ENCODE measurements at places on chromosomes 1 and 21. TPM values are rescaled to one million over a fixed set of nuclear protein-coding genes. Genes with fewer than 3 reads are reported as not detected.
A peak's percentile ranks its signal among the peaks of the same experiment; 100 is the strongest.

FNDC10 gene
- total RNA-seq: 2.5 TPM

ECM1 gene
- 0.42 TPM for total RNA-seq

DNA sequence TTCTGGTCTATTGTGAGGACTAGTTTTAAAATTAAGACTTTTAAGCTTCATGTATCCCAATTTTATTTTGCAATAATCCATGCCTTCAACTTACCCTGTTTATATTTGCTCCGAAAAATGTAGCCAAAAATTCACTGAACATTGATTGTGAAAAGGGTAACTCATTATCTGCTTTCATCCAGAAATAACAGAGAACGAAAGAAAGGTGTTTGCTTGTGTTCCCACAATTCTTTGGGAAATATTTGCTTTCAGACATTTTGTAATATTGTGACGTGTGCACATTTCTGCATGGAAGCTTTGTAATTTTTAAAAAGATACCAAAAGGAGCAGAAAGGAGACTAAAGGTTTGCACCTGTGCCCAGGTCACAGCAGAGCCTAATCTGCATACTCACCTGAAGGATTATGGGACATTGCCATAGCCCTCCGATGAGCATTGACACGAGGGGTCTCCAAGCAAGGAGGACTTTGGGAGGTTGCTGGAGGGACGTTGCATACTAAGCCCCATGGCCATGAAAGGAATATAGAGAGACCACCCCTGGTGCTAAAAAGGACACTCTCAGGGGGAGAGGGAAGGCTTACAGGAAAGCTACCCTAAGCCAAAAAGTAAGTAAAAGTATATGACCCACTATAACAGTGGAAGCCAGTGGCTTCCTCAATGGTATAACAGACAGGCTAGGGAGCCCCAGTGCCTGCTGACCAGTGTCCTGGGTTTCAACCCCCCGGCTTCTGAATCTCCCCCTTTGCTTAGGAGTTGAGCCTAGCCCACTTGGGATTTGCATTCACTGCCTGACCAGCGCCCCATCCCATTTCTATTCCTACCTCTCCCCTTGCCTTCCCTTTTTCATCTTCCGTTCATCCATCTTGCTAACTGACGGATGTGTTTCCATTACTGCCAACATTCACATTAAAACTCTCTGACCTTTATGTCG is 148.6 kb upstream of the ZC3H12A start:
- H3K27me3 ChIP-seq: peaks cover 1% of the 10 kb centered on the region
- DNase-seq: no peak
- H3K4me1 ChIP-seq: no peaks in the 10 kb centered on the region
- H3K27ac ChIP-seq: no peak overlapping the region

DNA sequence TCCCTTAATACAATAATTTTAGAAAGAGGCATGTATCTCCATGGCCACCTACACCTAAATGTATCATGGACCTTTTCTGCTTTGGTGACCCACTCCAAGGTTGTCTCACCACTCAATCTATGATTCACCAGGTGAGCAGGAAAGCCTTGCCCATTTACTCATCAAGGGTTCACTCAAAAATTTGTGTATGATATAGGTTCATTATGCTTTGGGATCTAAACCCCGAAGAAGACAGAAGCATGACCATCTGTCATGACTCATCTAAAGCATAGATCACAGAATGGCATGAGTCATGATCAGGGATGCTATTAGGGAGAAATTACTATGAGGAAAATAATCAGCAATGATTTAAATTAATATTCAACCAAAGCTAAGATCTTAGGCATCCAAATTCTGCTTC is 38.5 kb downstream of the PYHIN1 start:
- no peaks in the 10 kb centered on the region for H3K36me3 ChIP-seq
- no peak overlapping the region for H3K4me3 ChIP-seq
- no peaks in the 10 kb centered on the region for H3K4me1 ChIP-seq

GRCh38 chr1:12276225-12276624 is 46.4 kb downstream of the VPS13D start:
- no peak overlapping the region for H3K4me3 ChIP-seq
- H3K4me1 ChIP-seq: no peaks in the 10 kb centered on the region
- no peak overlapping the region for H3K27ac ChIP-seq

- no peak for DNase-seq
- H3K4me3 ChIP-seq: no peak overlapping the region
- no peaks in the 10 kb centered on the region for H3K4me1 ChIP-seq
Observed at GRCh38 chr1:29973406-29973805, 737.1 kb downstream of the PTPRU start.

- peaks cover 14% of the 10 kb centered on the region for H3K27me3 ChIP-seq
- H3K4me3 ChIP-seq: no peak overlapping the region
- DNase-seq: no peak
- no peaks in the 10 kb centered on the region for H3K4me1 ChIP-seq
- no peak overlapping the region for H3K27ac ChIP-seq
- no peaks in the 10 kb centered on the region for H3K36me3 ChIP-seq
Observed at GRCh38 chr1:182603646-182604174, 479 bp downstream of the RGS16 start.

DNA sequence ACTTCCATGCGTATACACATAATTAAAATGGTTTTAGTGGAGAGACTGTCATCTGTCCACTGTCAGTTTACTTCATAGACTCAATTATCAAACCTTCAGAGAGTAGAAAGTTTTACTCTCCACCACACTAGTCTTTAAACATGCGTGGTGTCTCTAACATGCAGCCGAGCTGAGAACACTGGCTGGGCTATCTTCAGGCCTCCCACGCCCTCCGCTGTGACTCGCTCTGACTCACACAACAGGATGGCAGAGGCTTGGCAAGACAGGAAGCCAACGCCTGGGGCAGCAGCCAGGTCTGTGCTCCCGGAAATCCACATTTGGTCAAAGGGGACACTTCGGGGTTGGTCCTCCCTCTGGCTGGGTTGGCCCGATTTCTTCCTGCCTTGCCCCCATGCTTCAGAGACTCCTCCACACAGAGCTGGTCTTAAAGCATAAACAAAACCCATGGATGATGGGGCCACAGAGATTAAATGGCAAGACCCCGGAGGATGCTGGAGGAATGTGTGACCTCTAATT is 22.7 kb upstream of the IFNGR2 start:
- H3K36me3 ChIP-seq: no peaks in the 10 kb centered on the region
- peaks cover 57% of the 10 kb centered on the region for H3K4me1 ChIP-seq
- H3K27ac ChIP-seq: no peak overlapping the region
- DNase-seq: peak; percentile 75
- H3K4me3 ChIP-seq: peak overlapping the region; percentile 15
